ENCODE measurements at places on chromosomes 2 and 18.

- no peak for DNase-seq
These were observed 88.8 kb upstream of the NYAP2 start for GRCh38 chr2:225310745-225311144.

DNA sequence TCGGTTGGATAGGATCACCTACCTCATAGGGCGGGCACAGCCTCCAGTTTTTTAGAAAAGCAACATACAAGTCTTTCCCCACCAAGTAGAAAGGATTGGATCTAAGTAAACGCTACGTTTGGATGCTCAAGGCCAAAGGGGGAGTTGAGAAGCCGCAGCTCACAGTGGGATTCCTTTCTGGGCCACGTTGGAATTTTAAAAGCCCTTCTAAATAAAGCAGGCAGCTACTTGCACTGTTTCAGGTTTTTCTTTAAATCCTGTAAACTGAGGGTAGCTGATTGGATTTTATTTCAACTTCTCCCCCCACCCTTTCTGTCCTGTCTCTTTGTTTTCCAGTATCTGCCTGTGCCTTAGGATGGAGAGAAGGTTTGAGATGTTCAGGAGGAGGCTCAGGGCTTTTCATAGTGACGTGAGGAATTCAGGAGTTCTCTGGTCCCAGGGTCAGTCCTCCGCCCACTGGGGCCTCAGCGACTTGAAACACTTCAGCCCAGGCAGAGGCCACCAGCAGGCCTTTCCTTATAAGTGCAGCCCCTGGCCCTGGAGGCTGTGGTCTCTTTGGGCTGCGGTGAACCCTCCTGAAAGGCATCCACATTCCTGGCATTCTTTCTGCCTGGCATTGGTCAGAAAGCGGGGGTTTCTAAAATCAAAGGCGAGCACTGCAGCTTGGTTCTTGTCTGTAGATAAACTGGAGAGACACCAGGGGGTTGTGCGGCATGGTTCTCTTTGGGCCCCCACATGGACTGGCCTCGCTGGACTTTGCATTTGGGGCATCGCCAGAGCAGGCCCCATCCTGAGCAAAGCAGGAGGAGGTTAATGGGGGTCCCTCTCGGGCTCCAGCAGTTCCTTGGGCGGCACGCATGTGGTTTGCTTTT lies 44.5 kb downstream of the SH3BP4 start:
- no peak for DNase-seq

GRCh38 chr2:149049142-149049541 lies 10.6 kb downstream of the LYPD6B start:
- no peak for DNase-seq

GRCh38 chr2:173407646-173408045 lies 53.0 kb downstream of the CDCA7 start:
- no peak for DNase-seq

DNA sequence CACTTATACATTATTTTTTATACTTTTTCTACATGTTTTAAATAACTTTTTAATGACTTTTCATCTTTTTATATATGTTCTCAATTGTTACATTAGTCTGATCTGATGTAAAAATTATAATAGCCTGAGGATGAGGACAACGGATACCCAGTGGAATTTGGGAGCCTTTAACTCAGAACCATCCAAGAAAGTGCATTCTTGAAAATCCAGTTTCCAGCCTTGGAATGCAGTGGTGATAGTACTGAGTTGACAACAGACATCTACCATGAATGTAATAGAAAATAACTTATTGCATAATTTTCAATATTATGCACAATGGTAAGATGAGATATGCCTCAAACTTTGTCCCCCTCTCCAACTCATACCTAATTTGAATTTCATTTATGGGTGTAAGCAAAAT lies 120.7 kb upstream of the ZC3H15 start:
- DNase-seq: no peak

GRCh38 chr2:96083064-96083939 lies 33.1 kb downstream of the ADRA2B start:
- DNase-seq: no peak

GRCh38 chr18:5475267-5475666 lies 68.5 kb downstream of the EPB41L3 start:
- no peak for DNase-seq

DNA sequence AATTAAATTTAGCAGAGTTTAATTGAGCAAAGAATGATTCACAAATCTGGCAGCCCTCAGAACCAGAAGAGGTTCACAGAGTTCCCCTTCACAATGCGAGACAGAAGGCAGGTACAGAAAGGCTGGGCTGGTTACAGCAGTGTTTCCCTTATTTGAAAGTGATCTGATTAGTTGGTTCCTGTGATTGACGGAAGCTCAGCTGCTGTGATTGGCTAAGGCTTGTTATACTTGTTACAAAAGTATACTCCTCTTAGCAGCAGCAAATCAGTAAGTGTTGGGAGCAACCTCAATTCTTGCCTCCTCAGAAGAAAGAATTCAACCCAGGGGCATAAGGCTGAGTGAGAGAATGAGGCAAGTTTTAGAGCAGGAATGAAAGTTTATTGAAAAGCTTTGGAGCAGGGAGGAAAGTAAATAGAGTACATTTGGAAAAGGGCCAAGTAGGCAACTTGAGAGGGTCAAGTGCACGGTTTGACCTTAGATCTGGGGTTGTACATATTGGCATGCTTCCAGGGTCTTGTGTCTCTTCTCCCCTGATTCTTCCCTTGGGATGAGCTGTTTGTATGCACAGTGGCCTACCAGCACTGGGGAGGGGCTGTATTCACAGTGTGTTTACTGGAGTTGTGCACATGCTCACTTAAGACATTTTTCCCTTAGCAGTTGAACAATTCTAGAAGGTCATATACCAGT lies 431.8 kb upstream of the RAB12 start:
- DNase-seq: no peak
